ENCODE measurements at places on chromosomes 4 and X.

GRCh38 chrX:72735561-72735960, 21.5 kb upstream of the PHKA1 start:
- no peak for DNase-seq

DNA sequence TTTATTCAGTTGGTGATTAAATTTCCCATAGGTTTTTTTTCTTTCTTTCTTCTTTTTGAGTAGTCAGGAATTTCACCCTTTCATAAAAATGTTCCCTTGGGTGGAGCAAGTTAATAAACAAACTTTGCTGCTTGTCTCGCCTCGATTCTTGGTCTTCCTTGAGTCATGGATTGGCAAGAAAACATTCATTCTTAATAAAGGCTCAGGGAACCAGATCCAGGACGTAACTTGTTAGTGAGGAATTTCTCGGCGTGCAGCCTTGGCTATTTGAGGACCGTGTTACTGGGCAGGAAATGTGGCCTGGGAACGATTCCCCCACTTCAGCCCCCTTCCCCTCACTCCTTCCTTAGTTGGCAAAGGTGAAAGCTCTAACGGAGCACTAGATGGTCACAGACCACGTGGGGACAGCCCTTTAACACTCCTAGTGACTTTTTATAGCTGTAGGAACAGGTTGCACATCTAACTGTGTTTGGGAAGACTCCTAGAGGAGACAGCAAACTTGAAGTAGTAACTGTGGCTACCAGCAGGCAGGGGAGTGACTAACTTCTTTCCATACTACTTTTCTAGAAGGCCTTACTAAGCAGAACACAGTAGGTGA, 106.8 kb downstream of the UCHL1 start:
- DNase-seq = no peak

DNA sequence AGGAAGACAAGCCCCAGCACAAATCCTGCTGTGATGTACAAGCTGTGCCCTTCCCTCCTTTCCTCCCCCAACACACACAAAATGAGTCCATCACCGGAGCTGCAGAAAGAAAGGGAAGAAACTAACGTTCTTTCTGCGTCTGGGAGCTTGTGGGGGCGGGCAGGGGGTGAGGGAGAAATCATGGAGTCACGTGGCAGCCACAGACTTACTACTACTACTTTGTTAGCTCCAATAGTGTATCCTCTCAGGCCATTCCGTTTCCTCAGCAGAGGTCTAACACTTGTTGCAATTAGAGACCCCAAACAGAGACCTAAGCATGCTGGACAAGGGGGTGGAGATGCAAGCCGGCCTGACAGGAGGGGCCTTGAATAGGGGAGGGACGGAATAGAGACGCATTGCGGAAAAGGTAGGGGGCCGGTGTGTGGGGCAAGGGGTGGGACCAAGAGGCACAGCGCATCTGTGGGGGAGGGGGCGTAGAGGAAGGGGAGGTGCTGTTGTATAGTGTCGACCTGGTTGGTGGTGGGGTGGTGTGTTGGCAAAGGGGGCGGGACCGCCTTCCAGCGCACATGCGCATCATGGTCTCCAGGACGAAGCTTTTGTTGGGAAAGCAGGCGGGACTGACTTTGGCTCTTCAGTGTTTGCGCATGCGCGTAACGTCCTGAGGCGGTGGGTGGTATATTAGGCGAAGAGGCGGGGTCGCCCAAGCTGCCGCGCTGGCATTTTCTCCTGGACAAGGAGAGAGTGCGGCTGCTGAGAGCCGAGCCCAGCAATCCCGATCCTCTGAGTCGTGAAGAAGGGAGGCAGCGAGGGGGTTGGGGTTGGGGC, at the start of gene MAGED1:
Gene MAGED1, plus strand, starts transcription at position 703 of the 825 bp plus-strand sequence. CDS start 682 bp downstream, outside the sequence.
- DNase-seq = peak; percentile 90

GRCh38 chrX:13153796-13154195, 109.4 kb upstream of the FAM9C start:
- no peak for DNase-seq

DNA sequence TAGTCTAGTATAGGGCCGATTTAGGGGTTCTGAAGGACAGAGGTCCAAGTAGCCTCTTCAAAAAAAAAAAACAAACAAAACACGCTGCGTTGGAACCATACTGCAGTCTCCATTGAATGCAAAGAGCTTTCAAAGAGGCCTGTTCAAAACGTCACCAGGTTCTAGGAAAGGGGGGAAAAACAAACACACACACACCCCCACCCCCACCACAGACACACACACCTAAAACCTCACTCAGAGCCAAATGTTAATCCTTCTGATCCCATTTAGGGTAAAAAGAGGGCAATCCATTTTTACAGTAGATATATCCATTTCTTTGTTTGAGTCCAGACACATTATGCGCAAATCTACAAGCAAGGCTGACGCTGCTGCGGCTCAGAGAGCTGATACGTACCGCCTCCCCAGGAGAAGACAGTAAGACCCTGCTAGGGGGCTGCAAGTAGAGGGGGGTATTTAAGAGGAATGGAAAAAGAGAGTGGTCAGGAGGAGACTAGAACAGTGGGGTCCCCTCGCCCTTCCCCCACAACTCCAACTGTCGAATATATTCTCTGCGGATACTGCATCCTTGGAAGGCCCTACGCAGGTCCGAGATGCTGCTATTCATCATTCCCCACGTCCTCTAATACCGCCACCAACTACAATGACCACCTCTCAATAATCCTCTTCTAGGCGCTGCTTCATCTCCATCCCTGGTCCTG, 1.3 kb downstream of the NKRF start:
- no peak for DNase-seq

DNA sequence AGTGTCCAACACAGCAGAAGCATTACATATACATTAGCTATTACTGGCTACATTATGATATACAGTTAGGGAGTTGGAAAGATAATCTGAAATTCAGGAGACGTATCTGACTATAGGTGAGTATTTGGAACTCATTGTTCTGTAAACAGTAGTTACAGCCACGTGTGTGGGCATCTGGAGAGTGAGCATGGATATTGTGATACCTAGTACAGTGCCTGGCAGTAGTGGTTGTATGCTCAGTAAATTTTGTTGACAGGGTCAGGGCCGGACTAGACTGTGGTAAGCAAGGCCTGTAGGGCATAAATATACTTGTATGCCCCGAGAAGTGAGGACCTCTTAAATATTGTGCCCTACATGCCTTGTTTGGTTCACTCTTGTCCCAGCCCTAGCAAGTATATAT, 2.9 kb downstream of the F9 start:
- no peak for DNase-seq

DNA sequence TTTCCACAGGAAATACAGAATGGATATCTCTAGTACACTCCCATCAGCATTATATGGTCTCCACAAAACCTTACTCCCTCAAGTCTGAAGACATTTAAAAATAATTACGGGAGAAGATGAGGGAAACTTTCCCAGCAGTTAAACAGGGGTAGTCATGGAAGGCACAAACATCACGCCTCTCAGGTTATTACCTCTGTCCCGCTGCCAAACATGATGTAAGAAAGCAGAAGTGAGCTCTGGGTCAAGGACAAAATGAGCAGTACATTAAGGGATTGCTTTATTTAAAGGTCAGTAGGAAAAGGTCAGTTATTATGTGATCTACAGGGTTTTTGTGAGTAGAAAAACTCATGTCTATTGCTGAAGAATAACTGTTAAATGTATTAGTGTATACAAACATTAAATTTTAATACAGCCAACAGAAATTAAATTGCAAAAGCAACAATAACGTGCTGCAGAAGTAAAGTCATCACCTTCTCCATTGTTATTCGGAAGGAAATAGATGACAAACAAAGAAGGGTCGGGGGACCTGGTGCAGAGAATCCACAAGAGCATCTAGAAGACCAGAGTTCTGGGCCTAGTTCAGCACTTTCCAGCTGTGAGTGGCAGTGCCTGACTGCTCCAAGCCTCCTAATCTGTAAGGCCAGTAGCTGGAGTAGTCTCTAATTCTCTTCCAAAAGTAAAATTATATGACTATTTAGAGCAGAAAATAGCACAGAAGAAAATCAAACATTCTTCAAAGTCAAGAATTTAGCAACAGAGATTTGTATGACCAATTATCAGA, 171.2 kb downstream of the PPP3CA start:
- no peak for DNase-seq

GRCh38 chr4:118883861-118884260, 4.8 kb upstream of the SYNPO2 start:
- peak; percentile 2 for DNase-seq

- no peak for DNase-seq
Measured at GRCh38 chr4:163228648-163229047, 62.0 kb upstream of the NAF1 start.

DNA sequence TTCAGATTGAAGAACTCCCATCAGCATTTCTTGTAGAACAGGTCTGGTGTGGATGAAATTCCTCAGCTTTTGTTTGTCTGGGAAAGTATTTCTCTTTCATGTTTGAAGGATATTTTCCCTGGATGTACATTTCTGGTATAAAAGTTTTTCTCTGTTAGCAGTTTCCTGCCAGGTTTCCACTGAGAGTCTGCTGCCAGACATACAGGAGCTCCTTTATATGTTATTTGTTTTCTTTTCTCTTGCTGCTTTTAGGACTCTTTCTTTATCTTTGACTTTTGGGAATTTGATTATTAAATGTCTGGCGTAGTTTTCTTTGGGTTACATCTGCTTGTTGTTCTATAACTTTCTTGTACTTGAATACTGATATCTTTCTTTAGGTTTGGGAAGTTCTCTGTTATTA, 486.5 kb downstream of the ARAP2 start:
- DNase-seq = no peak

- no peak for DNase-seq
Measured at GRCh38 chrX:74511704-74512103, 90.4 kb downstream of the SLC16A2 start.

- DNase-seq = no peak
Measured at GRCh38 chrX:97844943-97845342, 961.2 kb downstream of the RPA4 start.

GRCh38 chr4:183165376-183165775, 66.3 kb downstream of the WWC2 start:
- no peak for DNase-seq

DNA sequence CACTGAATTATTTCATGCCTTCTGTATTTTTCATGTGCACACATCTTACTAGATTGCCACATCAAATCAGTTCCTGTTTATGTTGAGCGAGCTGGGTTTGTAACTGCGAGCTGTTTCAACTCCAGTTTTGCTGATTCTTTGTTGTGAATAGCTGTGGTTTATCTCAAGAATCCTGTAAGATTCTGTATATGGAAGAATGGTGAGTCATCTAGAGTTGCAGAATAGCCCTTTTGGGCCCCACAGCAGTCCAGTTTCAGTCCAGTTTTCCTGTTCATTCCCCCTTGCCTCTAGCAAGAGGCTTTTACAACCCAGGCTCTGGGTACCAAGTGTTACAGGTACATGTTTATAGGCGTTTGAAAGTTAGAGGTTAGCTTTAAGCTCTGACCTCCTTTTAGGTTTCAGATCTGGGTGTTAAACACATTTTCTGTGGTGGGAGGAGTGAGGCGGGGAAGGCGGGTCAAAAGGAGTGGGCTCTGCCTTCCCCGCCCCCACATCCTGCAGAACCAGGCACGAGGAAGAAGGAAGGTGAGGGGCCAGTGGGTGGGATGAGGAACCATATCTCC, 32.7 kb downstream of the TBC1D14 start:
- DNase-seq = peak; percentile 77

Data from activated CD4-positive, alpha-beta T cell treated with anti-CD3 and anti-CD28 coated beads, Interleukin-10, Interleukin-2, amounts not matched to agents 100 ng/mL and 50 ng/mL, durations not matched to agents 16 hours and 8 hours (primary cell).